T1000 (cell line): ENCODE measurements at places on chromosomes 6 and 20.

DNA sequence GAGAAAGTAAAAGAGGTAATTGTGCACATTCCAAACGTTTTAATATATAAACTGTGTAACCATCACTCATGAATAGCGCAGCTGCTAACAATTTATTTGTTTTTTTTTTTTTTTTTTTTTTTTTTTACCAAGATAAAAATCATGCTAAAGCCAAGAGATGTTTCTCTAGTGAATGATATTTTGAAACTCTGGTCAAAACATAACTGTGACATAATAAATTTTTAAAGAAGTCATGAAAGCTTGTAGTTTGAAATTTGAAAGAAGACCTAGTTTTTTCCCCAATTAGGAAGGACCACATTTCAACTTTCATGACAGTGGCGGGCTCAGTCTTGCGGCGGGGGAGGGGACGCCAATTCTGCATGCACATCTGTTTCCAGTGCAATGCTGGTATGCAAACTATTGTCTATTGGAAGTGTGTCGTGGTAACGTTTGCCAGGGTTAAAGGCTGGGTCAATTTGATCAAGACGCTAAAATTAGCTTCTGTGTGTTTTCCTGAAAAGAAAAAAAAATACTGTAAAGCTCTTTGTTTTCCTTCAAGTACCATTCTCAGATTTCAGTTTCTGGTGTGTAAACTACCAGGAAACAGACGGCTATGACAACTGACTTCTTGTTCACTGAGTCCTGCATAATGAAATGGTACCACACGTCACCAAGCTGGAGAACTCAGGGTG, 211.9 kb downstream of the FOXC1 start:
- DNase-seq = no peak

DNA sequence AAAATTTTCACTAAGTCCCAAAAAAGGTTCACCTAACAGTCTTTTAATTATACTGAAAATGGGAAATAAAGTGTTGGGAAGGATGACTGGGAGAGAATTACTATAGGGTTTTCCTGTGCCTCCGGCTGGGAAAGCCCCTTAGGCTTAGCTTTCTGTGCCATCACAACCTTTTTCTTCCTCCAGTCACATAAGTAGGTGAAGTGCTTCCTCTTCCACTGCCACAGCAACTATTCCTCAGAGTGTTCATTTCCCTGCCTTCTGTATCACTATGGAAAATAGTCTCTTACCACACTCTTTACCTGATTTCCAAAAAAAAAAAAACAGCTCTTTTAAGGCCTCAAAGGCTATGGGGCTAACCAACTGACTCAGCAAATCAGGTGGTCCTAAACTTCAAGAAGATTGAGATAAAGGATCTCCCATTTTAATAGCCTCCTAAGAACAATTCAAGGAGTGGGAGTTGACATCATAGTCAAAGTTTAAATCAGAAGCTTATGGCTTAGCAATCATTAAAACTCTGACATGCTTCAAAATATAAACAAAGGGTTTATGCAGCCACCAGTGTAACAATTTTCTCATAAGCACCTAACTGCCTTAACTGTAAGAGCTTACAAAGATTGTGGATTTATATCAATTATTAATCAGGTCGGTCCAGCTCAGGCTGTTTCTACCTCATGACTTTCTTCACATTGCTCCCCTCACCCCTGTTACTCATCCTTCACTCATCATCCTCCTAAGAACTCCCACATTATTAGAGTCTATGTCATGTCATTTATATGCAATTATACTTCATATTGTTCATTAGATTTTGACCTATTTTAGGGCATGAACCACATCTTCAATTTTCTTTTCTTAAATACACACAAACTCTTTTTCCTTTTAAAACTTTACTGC, 95.3 kb downstream of the RNGTT start:
- no peak for DNase-seq

DNA sequence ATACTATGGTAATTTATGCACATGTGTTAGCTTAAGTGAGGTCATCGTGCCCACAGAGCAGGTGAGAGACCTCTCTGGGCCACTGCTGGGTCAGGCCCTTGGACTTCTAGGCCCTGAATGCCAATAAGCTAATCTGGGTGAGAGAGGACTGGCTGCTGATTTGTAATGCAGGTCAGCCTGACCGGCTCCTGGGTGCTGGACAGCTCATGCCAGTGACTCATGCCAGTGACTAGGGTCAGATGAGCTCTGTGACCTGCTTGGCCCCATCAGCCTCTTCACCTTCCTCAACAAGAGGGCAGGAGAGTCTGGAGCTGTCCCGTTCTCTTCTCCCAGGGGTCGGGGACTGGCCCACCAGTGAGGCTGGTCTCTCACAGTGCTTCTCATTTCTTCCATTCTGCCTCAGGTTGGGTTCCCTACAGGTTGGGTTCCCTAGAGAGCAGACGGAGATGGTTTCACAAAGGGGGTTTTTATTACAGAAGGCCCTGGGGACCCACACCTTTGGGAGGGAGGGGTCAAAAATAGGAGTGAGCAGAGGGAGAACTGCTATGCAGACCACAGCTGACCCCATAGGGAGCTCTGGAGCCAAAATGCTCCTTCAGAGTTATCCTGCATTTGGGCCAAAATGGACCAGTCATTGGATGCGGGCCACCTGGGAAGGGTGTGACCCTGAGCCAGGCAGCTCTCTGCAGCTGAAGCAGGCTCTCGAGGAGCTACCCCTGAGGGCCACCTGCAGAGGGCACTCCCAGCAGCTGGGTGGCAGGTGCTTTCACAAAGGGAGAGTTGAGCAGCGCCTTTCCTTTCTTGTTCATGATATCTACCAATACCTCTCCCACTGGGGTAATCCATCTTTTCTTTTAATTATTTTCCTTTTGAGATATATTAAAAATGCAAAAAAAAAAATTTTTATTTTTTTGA, 2.2 kb upstream of the OXT start:
- DNase-seq = no peak

DNA sequence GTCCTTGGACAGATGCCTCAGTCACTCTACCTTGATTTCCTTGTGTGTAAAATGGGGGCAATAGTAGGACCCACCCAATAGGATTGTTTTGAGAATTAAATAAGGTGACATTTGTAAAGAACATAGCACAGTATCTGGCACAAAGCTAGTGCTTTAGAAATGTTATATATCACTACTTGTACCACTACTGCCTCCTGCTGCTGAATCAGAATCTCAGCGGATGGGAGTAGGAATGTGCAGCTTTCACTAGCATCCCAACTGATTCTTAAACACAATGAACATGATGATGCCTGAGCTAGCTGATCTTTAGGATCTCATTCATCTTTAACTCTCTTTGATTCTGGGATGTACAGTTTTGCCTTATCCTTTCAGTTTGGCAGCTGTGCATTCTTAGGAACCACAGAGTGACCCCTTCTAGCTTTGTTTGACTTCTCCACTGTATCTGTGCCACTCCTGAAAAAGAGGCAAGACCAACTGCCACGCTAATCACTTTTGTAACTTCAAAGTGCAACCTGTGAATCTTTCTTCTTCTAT, 7.2 kb downstream of the PBOV1 start:
- no peak for DNase-seq

GRCh38 chr20:35224536-35224935, 2.0 kb upstream of the MMP24 start:
- DNase-seq = no peak

GRCh38 chr6:21861942-21862341, 268.4 kb downstream of the SOX4 start:
- no peak for DNase-seq

- no peak for DNase-seq
Observed at GRCh38 chr20:43862438-43862837, 52.2 kb upstream of the TOX2 start.

- no peak for DNase-seq
Observed at GRCh38 chr6:11614534-11615213, 77.1 kb downstream of the TMEM170B start.

GRCh38 chr20:62628691-62629090, 13.6 kb upstream of the SLCO4A1 start:
- DNase-seq = no peak

GRCh38 chr6:161557333-161558107, 283.7 kb upstream of the AGPAT4 start:
- no peak for DNase-seq

- DNase-seq = no peak
Observed at GRCh38 chr6:142291512-142291911, 10.3 kb upstream of the ADGRG6 start.

DNA sequence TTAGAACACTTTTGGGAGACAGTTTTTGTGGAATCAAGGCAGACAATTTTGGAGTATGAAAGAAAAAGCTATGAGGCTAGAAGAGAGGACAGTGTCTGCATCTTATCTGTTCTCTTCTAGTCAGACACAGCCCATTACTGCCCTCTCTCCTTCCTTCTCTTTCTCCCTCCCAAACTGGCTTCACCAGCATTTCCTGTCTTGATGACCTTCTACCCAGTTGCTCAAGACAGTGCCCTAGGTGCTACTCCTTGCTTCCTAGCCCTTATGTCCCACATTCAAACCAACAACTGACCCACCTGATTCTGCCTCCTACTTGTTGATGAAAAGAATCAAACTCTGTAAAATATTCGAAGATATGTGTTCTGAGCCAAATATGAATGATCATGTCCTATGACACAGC, 116.4 kb upstream of the RIPOR2 start:
- no peak for DNase-seq

GRCh38 chr6:156150391-156150790, 626.8 kb upstream of the ARID1B start:
- DNase-seq = no peak

- DNase-seq = no peak
Observed at GRCh38 chr6:142258757-142259156, 43.0 kb upstream of the ADGRG6 start.

DNA sequence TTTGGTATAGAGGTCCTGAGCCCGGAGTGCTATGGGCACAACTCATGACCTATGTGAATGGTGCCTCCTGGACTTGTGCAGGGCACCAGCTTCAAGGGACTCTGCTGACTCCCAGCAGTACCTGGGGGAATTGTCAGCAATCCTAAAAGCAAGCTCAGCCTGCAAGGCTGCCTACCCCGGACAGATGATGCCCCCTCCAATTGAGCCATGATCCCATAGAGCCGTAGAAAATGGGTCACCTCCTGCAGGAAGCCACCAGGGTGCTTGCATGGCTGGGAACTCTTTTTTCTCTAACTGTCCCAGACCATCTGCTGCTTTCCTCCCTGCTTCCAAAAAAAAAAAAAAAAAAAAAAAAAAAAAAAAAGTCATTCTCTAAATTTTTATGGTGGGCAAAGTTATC, 12.9 kb upstream of the PRND start:
- no peak for DNase-seq

DNA sequence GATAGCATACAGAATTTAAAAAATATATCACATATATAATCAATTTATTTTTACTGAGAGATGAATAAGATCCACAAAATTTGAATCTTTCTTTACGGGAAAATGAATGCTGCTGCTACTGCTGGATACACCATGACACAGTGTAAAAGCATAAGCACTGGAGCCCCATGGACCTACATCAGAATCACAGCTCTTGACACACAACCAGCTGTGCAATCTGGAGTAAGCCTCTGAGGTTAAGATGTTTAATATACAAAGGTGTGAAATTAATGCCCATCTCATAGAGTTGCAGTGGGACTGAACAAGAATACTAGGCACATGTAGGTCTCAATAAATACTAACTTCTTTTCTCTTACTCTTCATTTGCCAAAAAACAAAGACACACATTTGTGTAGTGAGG, 48.1 kb downstream of the MAN1A1 start:
- no peak for DNase-seq

GRCh38 chr6:37473364-37474095, 26.2 kb downstream of the CCDC167 start:
- peak; percentile 67 for DNase-seq

DNA sequence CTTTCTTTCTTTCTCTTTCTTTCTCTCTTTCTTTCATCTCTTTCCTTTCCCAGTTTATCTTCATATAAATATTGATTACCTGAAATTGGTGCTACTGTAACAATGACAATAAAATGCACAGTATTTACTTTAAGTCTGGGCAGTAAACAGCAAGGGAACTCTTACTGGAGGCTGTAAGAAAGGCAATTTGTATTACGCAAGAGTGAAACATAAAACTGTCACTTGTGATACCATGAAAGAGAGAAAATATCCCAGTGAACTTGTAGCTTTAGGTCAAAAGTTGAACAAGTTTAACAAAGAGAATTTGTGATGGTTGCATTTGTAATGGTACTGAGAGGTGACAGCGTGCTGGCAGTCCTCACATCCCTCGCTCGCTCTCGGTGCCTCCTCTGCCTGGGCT, 80.0 kb downstream of the EYS start:
- no peak for DNase-seq

GRCh38 chr20:19889011-19889953, 127.9 kb upstream of the NAA20 start:
- DNase-seq = no peak

DNA sequence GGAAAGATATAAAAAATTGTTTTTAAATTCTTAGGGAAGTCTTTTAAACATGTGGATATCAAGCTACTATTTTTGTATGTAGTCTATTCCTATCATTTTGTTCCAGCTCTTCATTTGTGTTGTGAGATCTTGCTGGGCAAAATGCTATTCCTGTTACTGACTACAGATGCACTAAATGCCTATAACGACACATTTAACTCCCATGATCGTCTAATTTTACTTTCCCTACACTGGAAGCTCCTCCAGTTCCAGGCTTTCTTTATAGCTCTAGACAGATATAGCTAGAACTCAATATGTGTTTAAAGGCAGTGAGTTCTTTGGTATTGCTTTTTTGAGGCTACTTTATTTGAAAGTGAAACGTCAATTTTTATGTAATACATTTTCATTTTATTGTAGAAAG, 971.5 kb upstream of the CITED2 start:
- no peak for DNase-seq

DNA sequence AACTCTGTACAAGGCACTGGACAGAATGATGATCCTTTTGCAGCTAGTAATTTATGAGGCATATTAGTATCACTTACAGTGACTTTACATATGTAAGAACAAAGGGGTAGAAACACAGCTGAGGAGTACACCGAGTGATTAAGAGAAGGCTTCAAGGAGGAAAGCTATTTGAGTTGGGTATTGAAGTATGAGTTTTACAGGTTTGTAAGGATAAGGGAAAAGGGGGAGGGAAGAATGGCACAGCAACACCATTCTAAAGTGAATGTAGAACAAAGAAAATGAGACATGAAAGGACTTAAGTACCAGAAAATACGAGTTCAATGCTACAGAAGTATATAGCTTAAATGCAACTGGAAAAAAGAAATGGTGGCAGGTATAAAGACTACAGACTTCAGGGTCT, 5.5 kb downstream of the CDK19 start:
- DNase-seq = no peak

DNA sequence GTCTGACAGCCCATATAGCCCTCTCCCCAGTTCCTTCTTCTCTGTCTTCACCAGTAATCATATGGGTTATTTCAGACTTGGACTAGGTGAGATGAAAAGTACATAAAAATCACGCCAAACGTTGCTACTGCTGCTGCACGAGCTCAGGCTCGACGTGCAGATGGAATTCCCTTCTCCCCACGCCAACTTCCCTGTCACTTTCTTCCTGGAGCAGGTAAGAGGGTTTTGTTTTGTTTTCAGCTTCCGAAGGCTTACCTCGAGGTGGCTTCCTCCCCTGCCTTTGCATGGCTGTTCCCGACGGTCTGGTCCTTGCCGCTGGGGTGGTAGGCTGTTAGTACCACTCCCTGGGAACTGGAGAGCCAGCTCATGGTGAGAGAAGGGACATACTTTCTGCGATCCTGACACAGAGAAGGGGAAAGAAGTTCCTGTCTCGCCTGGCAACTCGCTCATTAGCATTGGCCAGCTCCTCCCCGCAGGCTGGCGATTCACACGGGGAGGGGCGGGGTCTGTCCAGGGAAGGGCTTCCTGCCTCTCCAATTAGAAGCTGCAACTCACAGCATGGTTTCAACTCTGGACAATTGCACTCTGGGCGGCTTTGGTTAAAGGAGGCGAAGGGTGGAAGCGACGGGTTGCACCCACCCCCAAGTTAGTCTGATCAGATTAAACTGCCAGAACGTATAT, at the start of gene ARHGAP18:
Gene ARHGAP18 (minus strand): TSS at position 409 of the 681 bp plus-strand sequence. CDS start 41 bp downstream, at position 368.
- peak; percentile 68 for DNase-seq
